OCI-LY7 (cell line): ENCODE measurements at places on chromosomes 6 and 20. TPM values are rescaled to one million over a fixed set of nuclear protein-coding genes. Genes with fewer than 3 reads are reported as not detected.

DNA sequence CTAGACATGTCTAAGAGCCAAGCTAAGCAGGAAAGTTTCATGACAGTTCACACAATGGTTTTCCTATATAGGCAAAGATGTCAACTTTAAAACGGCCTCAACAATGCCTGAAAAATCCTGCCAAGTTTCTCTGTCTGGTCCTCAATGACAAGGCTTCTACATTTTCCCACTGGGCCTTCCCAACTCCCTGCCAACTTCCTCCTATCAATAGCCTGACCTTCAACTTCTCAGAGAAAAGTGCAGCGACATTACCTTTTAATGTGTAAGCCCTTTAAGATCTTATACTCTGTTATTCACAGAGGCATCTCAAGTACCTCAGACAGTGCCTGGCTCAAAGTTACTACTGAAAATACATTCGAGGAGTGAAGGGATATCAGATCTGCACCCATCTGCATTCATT, 56.2 kb upstream of the BTBD3 start:
- no peak for DNase-seq

- no peak for DNase-seq
Measured at GRCh38 chr20:58173930-58174707, 54.3 kb downstream of the ANKRD60 start.

DNA sequence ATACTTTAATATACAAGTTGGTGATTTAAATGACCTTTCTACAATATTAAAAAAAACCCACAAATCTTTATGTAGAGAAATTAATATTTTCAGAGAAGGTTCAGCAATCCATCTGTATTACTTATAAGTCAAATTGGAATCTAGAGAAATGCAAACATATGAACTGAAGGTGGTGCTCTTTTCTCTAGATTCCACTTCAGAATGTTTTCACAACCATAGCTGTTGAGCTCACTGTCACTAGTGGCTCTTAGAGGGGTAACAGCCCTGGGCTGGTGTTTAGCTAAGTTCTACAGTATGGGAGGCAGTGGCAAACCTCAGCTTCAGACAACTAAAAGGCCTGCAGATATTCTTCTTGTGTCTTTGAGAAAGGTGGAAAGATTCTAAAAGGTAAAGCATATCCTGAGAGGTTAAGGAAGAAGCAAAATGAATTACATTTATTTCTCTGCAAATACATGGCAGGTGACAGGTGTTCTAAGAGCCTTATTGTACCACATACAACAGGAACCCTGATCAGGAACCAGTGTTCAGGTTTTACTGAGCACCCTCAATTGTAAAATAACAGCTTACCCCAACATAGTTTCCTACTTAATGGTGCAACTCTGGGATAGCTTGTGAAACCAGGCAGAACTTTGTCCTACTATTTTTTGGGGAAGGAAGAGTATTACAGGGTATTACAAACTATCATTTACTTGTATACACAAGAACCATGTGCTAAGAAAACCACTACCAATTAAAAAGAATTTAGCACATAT, 56.6 kb upstream of the SAMHD1 start:
- DNase-seq: peak; percentile 72

DNA sequence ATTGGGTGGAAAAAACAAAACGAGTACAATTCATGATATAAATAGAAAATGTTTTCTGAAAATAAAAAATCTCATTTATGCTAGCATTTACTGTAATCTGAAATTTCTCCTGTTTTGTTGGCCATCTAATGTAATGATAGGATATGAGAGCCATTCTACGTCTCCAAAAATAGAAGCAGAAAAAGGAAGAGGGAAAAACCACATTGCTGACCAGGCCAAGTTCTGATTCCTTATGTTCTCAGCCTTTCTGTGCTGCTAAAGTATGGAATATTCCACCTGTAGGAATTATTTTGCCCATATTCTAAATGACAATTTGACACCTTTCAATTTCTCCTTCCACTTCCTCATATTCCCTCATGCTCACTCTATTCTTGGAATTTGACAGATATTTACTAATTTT, 110.2 kb downstream of the TBXT start:
- no peak for DNase-seq

Gene BCKDHB
- 25.7 and 31.7 TPM in 2 replicates for total RNA-seq

Gene OOEP
- not detected in 2 replicates for total RNA-seq

Gene CCM2L
- 0.92 and 1.4 TPM in 2 replicates for total RNA-seq
